ENCODE measurements at places on chromosomes 6 and 20. TPM values are rescaled to one million over a fixed set of nuclear protein-coding genes. Genes with fewer than 3 reads are reported as not detected.

DNA sequence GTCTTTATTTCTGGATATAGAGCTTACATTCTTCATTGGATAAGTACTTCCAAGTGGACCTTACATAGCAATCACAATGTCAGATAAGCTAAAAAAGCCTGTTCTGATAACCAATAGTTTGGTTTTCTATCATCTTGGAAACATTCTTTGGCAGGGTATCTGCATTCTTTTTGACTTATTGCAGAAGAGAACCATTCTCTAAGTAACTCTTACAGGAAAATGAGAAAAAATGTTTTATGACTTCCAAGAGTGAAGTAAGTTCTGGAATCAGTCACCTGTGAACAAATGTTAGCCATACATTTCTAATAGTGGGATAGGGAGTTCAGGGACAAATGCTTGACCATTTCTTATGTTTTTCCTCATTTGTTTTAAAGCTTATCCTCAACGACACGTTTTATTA is 564.0 kb downstream of the CD109 start:
- no peak for DNase-seq

DNA sequence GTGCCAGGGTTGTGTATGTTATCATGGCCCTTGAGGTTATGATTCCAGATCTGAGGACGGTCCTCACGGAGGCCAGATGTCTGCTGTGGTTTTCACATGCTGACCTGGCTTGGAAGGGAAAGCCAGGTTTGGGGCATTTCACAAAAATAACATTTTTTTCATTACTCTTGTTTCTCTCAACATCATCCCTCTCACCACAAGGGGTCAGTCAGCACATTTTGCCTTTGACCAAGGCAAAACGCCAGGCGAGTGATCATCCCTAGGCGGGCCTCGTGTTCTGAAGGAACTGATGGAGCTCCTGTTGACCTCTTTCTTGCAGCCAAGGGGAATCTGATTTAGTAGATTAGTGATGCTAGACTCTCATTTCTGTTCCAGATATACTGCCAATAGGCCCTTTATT is 133.5 kb downstream of the TBC1D7 start:
- DNase-seq, result no peak

RNF146 gene
- 15.1 TPM for total RNA-seq

COL10A1 gene
- total RNA-seq, result not detected

All from activated naive CD4-positive, alpha-beta T cell treated with anti-CD3 and anti-CD28 coated beads, Interleukin-2, amount 50 U/mL, for 72 hours (primary cell).